ENCODE measurements at places on chromosomes 5 and 9. TPM values are rescaled to one million over a fixed set of nuclear protein-coding genes. Genes with fewer than 3 reads are reported as not detected.

DNA sequence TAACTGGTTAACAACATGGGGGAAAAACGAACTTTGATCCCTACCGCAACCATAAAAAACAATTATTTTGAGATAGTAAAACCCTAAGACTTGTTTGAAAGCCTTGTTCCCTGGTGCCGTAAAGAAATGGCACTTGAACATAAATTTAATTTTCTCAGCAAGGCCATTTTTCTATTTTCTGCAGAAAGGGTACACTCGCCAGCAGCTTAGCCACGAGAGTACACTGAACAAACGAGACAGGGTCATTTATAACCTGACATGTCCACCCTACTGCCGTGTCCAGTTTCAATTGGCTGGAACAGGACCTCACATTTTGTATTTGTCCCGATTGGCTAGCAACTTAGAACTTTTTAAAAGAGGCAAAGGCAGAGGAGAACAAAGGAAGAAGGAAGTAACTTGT, 26.8 kb downstream of the FBXW11 start:
- no peak for DNase-seq

DNA sequence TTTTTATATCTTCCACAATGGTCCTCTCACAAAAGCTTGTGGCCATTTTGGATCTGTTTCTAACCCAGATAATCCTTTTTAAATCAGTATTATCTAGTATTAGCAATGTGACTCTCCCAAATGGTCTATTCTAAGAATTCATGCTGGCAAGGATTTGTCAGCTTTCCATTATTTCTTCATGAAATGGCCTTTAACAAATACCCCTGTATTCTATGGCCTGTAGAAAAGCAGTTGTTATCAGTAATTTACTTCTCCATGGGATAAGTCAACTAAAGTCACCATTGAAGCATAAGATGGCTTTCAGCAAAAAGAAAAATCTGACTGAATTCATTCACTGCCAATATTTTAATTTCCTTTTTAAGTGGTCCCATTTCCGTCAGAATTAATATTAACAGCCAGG, 346.4 kb upstream of the FAM174A start:
- DNase-seq = no peak

TPPP gene
- total RNA-seq = 0.53 TPM

DNA sequence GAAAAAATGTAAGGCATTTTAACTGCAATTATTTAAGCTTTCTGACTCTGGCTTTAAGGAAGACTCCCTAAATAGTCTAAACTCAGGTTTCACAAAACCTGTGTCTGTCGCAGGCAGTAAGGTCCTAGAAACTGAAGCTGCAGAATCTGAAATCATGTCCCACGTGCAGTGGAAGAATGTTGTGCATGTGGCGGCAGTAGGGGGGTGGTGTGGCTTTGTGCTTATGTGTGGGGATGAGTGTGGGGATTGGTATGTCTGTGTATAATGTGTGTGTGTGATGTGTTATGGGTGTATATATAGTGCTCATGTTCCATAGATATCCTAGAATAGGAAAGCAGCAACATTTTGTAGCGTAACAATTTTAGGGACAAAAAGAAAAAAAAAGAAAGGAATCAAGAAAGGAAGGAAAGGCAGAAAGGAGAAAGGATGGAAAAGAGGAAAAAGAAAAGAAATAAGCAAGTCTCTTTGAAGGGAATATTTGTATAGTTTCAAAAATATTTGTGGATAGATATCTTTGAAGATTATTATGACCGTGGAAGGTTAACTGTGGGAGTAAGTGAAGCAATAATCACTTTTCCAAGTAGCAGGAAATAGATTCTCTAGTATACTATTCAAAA, 6.6 kb downstream of the ANKDD1B start:
- no peak for DNase-seq

DNA sequence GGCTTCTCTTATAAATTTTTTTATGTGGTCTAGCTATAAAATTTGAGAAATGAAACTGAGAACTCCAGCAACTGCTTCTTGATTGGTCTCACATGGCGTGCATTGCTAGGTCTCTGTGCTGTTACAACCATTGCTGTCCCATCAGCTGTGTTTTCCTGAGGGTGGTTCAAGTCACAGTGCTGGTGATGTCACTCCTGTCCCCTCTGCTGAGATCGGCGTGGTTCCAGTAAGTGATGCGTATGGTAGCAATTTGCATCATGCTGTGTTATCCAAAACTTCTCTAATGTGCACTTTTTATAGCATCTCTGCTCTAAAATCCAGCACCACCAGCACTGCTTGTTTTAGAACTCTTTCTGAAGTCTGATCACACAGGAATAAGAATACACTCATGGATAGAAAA, 112.6 kb upstream of the ZNF608 start:
- DNase-seq = no peak

GRCh38 chr5:73698011-73698410, 72.0 kb downstream of the ARHGEF28 start:
- no peak for DNase-seq

NDOR1 gene
- total RNA-seq = 29.4 TPM

DNA sequence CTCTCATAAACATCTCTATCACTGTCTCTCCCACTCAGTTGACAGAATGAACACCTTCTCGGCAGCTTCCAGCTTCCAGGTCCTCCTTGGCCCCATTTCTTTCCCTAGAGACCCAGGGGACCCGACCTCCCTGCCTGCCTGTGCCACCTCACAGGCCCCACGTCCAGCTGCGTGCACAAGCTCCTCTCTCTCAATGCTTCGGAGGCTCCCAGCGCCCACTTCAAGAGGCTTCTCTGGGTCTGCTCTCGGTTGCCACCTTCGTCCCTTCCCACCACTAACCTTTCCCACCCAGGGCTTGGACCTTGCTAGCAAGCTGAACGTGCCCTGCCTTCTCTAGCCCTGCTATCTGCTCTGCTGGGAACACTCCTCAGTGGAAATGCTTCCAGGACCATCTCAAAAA, 2.8 kb upstream of the N4BP3 start:
- DNase-seq = no peak

DNA sequence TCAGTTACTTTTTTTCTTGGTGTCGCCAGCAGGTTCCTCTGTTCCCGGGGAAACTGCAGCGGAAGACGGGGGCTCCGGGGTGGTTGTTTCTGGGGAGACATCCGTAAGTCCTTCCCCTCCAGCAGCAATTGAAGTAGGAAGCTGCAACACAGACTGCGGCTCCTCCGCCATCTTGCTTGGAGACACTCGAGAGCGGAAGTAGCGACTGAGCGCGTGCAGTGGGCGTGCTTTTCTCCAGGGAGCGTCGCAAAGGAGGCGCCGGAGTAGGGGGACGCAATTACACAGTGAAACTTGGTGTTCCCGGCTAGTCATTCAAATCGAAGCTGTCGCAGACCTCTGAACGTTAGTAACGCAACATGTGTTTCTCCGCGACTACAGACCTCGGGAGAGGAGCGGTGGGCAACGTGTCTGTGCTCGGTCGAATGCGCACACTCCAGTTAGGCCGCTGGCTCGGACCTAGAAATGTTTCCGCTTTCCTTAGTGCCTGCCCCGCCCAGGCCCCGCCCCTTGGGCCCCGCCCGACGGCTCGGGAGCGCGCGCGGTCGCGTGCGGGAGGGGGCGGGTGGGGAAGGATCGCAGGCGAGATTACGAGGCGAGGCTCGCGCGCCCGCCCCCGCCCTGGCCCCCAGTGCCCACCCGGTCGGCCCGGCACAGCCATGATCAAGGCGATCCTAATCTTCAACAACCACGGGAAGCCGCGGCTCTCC, at the start of the genes AP3S1 and ATG12:
TSS of gene AP3S1 (plus strand) at position 554 of the 707 bp plus-strand sequence. CDS start at position 657, 103 bp downstream.
TSS of gene ATG12 (minus strand) at position 184 of the 707 bp plus-strand sequence. CDS start at position 171, 13 bp downstream.
- peak; percentile 93 for DNase-seq

DNA sequence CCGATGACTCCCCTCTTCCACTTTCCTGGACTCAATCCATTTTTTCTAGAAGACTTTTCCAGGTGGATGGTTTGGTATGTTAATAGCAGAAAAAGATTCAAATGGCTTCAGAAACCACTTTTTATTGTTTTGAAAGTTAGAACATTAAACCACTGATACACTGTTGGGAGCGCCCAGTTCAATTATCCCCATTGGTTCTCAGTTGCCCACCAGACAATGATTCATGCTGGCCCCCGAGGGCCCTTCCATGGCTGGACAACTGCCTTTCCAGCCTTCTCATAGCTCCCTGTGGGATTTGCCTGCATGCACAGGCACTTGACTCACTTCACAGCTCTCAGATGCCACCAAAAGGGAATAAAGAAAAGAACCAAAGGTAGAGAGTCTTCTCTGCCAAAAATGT, 21.3 kb upstream of the ANKRD34B start:
- DNase-seq = no peak

HAVCR1 gene
- 0.27 TPM for total RNA-seq

GRCh38 chr5:137313526-137314175, 185.5 kb downstream of the SPOCK1 start:
- no peak for DNase-seq

- DNase-seq = no peak
Measured at GRCh38 chr9:65430221-65430620, 145.2 kb upstream of the FOXD4L5 start.

GRCh38 chr5:127612441-127613141, 36.3 kb upstream of the CTXN3 start:
- DNase-seq = no peak

GRCh38 chr5:169991115-169991869, 11.0 kb upstream of the INSYN2B start:
- no peak for DNase-seq

GRCh38 chr9:4096121-4096520, 203.7 kb downstream of the GLIS3 start:
- no peak for DNase-seq

DNA sequence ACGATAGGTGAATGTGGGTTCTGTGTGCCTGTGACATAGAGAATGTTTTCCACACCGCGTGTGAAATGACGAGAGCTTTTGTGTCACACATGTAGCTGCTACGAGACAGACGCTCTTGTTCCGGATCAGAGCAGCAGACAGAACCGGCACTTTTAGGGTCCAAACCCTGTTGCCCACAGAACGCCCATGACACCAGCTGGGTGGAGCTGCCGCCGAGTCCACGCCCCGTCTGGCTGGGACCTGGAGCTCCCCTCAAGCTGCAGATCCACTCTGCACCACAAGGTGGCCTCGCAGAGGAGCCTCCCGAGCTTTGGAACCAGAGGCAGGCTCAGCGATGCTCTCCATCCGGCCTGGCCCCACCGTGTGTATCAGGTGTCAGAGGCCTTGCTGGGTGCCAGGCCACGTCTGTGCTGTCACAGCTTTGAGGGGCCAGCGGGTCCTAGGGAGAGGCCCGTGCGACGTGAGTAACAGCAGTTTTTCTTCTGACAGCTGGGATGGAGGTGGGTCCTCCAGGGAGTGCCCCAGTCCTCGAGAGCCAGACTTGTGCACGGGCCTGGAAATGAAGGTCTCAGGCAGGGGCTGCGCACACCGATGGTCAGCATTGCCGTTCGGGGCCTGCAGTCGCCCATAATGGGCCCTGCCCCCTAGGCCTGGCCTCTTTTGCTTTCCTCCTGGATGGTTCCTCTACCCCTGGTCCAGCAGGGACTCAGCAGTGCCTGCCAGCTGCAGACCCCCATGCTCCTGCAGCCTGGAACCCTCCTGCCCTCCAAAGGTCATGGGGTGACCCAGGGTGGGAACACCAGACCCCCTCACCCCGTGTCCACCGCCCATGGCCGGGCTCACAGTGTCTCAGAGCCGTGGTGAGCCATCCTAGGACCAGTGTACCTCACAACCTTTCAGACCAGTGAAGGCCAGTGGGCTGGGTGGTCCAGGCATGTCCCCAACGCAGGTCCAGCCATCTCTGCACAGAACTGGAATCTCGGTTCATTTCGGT, 2.5 kb upstream of the LRRC14B start:
- DNase-seq = peak; percentile 93
